ENCODE measurements at places on chromosomes 12 and 14.

- no peak for DNase-seq
Observed at GRCh38 chr12:32181498-32182175, 75.0 kb downstream of the BICD1 start.

- no peak for DNase-seq
Observed at GRCh38 chr14:94445003-94445402, 7.6 kb downstream of the SERPINA11 start.

- no peak for DNase-seq
Observed at GRCh38 chr12:26156201-26156871, 31.5 kb upstream of the BHLHE41 start.

- no peak for DNase-seq
Observed at GRCh38 chr12:62933220-62933601, 1.7 kb downstream of the PPM1H start.

DNA sequence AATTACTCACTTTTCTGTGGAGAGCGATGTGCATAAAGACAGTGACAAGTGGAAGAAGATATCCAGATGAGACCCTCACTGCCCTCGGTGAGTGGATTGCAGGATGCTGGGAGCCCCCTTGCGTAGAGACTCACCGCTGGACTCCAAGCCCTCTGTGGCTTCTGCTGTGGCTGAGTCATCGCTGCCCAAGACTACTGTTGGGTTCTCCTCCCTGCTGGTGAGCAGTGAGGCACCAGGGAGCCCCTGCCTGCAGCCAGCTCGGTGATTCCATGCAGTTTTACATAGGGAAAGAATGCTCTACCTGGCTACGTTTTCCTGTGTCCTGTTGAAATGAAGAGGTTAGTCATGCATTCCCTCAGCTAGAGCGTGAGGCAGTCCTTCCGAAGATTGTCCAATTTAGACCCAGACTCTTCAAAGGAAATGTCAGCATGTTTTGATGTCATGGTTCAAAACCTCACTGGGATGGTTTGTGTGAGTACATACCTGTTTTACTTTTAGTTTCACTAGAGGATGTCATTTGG is 28.2 kb downstream of the TRAF3 start:
- no peak for DNase-seq

DNA sequence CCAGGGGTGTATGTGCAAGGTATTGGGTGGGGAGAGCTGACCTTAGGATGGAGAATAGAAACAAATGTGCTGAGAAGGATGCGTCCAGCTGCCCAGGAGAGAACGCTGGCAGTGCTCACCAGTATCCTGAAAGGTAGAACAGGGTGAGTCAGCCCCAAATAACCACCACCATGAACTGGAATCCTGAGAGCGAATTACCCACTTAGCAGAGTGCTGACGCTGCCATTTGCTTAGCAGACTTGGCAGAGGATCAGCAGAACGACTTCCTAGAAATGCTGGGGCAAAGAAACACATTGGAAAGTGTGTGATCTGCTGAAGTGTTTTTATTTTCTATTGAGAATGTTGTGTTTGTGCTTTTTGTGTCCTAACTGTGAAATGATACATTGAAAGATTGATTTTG is 213.6 kb downstream of the ADGRD1 start:
- no peak for DNase-seq

DNA sequence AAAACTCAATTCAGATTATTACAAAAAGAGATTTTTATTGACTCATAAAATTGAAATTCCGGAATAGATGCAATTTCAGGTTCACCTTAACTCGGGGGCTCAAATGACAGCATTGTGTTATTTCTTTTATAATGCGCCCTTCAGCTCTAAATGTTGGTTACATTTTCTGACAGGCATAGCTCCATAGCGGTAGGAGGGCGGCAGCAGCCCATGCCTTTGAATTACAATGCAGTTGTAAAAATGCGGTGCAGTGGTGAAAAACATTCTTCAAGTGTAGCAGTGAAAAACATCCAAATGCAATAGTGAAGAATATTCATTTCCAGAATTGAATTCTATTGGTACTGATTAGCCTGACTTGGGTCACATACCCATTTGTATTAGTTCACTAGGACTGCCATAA is 215.3 kb upstream of the PKP2 start:
- DNase-seq: no peak

DNA sequence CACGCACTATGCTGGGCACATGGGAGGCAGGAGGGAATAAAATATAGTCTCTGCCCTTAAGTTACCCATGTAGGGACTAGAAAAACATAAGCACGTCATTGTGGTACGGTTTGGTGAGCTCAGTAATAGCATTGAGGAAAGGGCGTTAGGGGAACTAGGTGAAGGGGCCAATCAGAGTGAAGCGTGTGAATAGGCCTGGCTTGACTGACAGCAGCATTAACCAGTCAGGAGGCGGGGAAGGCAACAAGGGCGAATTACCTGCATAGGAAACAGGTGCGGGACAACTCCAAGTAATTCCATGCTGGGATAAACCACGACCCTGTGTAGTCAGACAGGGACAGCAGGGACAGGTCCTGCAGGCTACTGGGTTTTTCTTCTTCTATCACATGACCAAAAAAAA is 107.7 kb downstream of the UNC79 start:
- DNase-seq: no peak

GRCh38 chr14:73696466-73697400 is 17.5 kb downstream of the PNMA1 start:
- no peak for DNase-seq

DNA sequence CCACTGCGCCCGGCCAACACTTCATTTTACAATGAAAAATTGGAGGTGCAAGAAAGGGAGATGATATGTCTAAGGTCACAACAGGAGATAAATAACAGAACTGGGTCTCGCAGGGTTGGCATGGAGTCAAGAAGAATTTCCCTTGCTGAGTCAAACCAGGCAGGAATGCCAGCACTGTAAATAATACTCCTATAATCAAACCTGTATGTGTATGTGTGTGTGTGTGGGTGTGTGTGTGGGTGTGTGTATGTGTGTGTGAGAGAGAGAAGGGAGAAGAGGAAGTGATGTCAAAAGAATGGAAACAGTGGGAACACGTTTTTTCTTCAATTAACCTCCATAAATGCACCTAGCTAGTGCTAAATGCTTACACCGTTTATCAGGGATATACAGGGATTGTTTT is 70.4 kb downstream of the TMEM116 start:
- no peak for DNase-seq

GRCh38 chr12:9109213-9109522 is 6.6 kb downstream of the A2M start:
- DNase-seq: no peak

DNA sequence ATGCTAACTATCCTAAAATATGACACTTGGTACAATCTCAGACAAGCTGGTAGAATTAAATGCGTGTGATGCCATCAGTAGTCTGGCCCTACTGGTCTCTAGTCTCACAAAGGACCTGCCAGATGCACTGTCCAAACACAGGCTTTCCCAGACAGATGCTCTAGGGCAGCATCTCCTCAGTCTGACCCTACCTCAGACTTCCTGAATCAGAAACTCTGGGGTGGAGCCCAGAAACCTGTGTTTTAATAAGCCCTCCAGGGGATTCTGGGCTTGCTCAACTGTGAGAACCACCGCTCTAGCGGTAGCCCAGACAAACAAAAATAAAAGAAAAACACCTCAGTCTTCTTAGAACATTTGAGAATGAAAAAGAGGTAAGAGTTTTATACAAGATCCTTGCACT is 48.0 kb downstream of the BDKRB1 start:
- DNase-seq: no peak

DNA sequence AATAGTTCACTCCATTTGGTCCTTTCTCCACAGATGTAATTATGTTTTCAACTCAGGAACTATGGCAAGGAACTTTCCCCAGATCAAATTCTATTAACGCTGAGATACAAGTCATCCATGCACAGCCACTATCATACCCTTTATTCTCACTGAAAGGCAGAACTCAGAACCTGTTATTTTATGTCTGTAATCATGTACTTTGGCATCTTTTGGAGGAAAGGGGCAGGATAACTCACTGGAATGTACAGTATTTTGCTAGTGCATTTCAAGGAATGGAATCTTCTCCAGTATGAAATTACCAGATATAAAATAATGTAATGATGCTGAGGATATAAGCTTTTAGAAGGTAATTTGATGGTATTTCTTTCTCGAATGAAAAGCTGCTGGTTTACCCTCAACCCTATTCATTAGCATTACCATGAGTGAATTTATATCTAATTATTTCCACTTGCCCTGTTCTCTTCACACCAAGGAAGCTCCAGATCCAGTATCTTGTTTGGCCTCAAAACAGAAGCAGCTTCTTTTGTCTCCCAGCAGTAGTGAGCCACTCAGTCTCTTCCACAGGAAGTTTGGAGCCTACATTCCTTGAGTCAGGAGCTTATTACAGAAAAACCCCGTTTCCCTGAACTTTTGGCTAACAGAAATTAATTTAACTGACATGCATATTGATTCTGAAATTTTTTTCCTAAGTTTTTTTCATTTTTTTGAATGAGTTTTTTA is 10.0 kb upstream of the AMHR2 start:
- DNase-seq: no peak

All from cortex of kidney (tissue), 1 donor.